Hepatocyte (in vitro differentiated cells): ENCODE measurements at places on chromosomes 6 and 20. TPM values are rescaled to one million over a fixed set of nuclear protein-coding genes. Genes with fewer than 3 reads are reported as not detected.

RALY gene
- polyA plus RNA-seq: 209 and 240 TPM in 2 replicates

DNA sequence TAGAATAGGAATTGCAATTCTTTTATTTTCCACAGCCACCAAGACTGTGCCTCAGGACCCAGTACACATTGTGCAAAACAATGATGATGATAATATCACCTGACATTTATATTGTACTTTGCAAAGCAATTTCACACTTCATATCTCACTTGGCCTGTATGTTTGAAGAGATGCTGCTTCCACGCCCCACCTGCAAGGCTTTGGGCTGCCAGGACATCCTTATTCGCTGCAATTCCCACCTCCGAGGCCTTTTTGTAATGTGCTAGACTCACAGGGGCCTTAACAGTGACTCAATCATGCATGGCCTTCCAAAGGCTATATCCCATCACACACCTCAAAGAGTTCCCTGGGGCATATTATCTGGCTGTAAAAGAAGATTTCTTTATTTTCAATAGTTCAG lies 200.9 kb downstream of the MYLK4 start:
- no peak for DNase-seq

- no peak for DNase-seq
Observed at GRCh38 chr6:88141561-88142296, 24.4 kb downstream of the CNR1 start.

- peak; percentile 79 for DNase-seq
Observed at GRCh38 chr6:28474441-28475219, 31.3 kb upstream of the ZSCAN23 start.

PDYN gene
- polyA plus RNA-seq: not detected in 2 replicates

GRCh38 chr6:133093956-133094355 lies 147.2 kb upstream of the EYA4 start:
- DNase-seq: no peak

DNA sequence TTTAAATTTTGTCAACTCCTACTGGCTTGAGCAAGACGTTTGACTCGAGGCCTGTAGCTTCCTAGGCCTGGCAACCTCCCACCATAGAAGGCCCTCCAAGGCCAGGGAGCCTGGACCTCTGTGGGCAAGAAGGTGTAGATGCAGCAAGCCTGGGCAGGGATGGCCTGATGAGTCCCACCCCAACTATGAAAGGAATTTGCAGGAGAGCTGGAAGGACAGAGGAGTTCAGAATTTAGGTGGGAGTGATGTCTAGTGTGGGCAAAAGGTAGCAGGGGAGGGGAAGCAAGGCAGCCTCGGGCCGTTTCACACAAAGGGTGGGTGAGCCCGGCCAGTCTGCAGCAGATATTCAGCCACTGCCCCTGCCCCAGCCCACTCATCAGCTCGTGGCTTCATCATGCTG lies 245.2 kb downstream of the CDH26 start:
- no peak for DNase-seq

DNA sequence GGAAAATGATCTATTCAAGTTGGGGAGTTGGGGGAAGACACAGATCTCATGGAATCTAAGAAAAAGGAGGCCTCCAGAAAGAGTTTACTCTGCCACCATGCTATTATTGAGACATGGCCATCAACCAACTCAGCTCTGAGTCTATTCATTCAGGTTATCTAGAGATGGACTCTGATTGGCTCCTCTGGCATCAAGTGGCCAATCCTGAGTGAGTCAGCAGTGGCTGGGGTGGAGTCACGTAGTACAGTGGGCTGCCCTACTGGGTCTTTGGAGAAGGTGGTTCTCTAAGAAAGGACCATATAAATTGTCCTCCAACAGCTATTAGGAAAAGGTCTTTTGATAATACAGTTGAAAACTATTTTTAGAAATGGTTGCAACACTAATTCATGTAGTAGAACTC lies 42.1 kb downstream of the LYRM2 start:
- no peak for DNase-seq

DNA sequence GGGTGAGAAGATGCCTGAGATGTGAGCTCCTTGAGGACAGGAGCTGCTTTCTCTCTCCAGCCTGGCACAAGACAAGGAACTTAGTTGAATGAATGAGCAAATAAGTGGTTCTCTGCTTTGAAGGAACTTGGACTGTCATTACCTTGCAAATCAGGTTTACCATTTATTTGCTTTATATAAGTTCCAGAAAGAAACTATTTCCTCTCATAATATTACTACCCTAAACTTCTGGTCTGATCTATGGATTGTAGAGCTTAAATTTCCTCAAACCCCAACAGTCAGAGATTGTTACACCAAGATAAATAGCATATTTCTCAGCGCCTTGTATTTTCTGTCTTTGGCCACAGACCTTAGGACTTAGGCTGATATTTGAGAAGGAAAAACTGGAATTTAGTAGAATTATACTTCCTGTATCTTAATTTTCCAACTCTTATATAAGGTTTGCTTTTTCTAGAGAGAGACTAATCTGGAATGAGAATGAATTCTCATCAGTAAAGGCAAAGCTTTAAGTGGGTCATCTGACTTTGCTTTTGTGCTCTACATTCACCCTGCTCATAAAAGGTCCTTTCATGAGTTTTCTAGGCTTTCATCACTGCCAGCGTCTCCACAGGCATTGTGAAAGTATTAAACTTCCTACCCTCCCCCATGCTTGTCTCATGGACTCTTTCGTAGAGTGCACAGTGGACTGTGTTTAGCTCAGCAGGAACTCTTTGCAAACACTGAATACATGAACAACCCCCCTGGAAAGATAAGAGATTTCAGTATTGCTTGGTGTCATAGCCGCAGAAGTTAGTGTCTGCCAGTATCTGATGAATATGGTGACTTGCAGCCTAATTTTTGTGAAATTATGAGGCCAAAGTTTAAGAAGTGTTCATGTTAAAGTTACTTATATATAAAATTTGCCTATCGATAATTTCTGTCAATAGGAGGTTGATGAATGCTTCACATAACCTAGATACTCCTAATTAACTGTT lies 74.0 kb downstream of the PTPRA start:
- DNase-seq: peak; percentile 83

DNA sequence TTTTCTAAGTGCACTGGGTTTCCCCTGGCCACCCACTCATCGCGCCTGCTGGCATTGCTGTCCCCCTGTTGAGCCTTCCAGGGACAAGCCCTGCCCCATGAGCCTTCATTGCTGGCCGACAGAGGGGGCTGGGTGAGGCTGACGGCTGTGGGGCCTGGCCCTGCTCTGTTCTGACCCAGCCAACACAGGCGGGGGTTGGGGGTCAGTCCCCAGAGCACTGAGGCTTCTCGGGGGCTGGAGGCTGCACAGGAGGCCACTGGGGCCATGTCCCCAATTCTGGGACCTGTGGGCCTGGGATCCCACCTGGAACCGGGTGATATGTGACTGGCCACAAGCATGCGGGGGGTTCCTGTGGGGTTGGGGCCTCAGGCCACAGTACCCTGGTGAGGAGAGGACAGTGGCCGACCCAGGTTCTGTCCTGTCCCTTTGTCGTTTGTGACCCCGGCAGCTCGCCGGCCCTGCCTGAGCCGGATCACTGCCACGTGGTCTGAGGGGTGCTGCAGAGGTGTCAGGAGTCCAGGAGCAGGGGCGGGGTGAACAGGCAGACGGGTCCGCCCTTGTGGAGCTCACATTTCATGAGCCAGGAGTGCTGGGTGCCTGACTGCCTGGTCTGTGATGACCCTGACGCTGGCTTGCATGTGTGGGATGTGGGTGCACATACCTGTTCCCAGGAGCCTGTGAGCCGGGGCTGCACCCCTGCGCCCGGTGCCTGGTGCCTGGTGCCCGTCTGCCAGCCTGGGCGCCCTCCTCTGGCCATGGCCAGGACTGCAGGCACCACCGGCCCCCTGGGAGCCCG lies 2.1 kb upstream of the COL20A1 start:
- peak; percentile 73 for DNase-seq

- no peak for DNase-seq
Observed at GRCh38 chr20:62437927-62438326, 10.6 kb upstream of the RBBP8NL start.

DNA sequence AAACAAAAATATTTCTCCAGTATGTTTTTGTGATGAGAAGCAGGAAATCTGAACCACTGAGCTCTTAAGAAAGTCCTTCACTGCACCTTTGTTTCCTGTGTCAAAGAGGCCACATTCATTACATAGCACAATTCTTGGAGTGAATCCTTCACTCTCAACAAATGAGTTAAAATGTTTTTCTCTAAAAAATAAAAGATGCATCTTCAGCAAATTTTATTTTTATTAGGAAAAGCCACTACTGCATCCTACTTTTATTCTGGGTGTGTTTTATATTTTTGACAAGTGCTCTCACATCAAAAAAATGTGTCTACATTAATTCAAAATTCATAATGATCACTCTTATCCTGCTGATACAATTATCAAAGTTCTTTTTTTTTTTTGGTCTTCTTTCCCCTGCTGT lies 76.3 kb downstream of the PLCB4 start:
- no peak for DNase-seq

GPX5 gene
- not detected in 2 replicates for polyA plus RNA-seq

DNA sequence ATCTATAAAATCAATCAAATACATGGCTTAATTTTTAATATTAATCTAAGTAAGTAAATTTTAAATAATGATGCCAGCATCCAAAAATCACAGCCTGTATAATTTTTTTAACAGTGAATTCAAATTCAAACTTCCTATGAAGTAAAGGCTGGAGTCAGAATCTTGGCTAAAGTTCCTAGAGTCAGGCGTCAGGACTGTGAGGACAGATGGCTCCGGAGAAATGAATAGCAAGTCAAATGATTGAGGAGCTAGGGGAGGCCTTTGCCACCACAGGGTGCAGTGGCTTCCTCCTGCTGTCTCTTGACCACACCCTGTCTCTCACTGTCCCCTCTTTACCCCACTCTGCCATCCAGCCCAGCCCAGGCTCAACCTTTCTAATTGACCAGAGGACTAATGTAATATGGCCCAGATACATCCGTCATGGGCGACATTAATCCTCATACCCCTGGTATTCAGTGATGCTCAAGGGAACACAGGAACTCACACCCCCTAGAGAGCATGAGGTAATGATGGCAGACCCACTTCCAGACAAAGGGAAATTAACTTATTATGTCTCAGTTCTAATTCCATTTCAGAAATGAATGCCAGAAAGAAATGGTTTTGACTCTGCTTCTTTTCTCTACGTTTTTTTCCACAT lies 53.4 kb downstream of the OPRM1 start:
- DNase-seq: no peak
